NCI-H2029 treated with DMSO at 0.1 percent for 48 hours (cell line): ENCODE measurements at places on chromosomes 11 and 22.

GRCh38 chr11:8586184-8586583, 7.8 kb downstream of the STK33 start:
- DNase-seq: no peak

DNA sequence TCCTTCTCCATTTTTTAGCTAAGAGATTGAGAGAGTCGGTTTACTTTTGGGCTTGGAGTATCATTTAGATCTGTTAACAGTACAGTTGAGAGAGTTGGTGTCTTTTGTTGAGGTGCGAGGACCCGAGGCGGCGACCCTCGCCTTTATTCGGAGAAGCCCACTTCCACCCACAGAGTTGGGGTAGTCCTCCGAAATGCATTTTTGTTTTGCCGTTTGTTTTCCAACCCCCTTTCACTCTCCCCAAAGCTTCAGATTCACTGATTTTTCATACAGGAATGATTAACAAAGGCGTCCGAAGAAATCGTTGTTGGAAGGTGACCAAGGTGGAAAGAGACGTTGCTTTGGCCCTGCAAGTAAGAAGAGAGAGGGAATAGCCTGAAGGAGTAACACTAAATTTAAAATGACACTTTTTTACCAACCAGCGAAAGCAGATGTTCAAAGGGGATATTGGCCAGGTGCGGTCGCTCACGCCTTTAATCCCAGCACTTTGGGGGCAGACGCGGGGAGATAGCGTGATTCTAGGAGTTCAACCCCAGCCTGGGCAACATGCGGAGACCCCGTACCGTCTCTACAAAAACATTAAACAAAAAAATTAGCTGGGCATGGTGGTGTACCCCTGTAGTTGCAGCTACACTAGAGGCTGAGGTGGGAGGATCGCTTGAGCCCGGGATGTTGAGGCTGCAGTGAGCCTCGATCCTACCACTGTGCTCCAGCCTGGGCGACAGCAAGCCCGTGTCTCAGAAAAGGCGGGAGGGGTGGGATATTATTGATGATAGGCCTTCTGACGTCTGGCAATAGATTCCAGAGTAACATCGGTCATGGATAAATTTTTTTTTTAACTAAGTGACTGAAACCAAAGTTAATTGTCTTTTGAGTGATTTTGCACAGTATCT, 899 bp upstream of the RAB30 start:
- no peak for DNase-seq

- DNase-seq: no peak
Measured at GRCh38 chr22:26671317-26672059, 14.1 kb downstream of the MIAT start.

DNA sequence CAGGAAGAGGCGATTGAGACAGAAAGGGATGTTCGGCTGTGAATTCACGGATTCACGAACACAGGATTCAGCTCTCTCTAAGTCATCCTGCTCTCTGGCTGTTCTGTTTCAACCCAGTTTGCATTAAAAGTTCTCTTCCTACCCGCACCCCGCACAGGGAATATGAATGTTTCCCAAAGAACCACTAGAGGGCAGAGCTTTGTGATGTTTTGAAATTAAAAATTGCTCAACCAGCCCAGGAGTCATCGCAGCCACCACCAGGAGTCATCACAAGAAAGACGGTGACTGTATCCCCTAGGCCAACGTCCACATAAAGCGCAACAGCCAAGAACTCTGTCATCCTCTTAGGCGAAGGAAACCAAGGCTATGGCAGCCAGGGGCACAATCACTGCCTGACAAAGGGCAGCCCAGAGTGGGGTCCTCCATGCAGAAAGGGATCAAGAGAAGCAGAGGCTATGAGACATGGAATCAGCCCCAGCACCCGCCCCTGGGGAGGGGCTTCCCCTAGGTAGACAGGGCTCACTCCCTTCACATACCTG, 122.4 kb downstream of the WT1 start:
- no peak for DNase-seq

DNA sequence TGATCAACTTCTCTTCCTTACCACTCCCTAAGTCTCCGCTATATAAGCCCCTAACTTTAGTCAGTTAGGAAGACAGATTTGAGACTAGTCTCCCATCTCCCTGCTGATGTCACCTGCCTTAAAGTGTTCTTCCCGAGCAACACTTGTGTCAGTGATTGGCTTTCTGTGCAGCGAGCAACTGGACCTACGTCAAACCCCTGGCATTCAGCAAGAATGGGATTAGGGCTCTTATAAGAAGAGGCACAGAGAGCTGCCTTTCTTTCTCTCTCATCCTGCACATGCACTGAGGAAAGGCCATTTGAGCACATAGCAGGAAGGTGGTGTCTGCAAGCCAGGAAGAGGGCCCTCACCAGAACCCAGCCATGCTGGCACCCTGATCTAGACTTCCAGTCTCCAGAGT, 116.6 kb upstream of the THY1 start:
- DNase-seq: no peak

GRCh38 chr11:122796128-122796717, 42.1 kb upstream of the CRTAM start:
- peak; percentile 10 for DNase-seq

GRCh38 chr11:22798901-22799300, 30.7 kb downstream of the SVIP start:
- no peak for DNase-seq

DNA sequence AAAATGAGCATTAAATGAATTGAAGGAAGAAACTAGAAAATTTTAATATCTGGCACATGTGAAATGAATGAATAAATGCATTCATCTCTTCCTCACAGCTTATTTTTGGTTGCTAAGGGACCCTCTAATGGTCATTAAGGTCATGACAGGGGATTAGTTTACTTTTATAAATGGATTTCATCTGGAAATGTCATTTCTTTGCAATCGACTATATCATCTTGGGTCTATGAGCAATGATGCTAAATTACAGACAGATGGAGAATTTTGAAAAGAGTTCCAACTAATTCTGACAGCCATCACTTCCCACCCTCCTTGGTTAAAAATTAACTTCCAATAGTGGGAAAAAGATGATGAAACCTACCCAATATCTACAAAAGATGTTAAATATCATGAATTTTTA, 98.0 kb downstream of the KIF18A start:
- DNase-seq: no peak

DNA sequence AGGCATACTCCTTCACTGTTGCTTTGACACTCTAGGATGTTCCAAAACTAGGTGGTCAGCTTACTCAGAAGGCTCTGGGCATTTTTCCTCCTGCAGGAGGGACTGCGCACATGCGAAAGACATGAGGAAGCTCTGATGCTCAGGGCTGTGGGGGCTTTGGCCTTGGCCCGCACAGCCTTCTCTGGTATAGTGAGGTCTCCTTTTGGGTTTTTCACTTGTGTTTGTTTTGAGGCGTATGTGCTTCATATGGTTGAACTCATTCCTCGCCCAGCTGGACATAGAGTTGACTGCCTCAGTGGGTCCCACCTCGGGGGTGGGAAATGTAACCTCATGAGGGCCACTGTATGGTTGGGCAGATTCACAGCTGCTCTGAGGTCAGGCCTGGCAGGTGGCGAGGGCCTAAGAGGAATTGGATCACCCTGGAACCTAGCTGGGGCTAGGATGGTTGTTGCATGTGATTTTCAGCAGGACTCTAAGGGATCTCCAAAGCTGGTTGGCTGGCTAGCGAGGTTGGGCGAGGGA, 63.7 kb downstream of the PTPRJ start:
- no peak for DNase-seq

GRCh38 chr11:28835790-28836189, 727.6 kb downstream of the METTL15 start:
- no peak for DNase-seq

GRCh38 chr22:29306835-29307595, 565 bp downstream of the GAS2L1 start:
- DNase-seq: peak; percentile 14

DNA sequence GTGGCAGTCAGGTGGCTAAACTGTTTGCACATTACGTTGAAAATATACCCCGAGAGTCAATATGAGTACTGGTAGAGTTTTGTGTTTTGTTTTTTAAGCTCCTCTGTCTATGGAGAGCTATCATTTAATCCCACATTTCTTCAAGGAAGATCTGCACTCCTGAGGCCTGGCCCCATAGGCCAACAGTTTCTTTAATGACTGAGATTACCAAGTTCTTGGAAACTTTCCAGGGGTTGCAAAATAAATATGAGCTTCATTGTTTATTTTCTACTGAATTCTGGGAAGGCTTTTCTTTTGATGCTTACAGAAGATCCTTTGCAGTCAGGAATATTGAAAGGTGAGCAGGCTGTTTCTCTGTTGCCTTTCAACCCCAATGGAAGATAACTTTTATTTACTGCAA, 452.0 kb downstream of the JRKL start:
- no peak for DNase-seq

GRCh38 chr11:1310772-1311468, 1.5 kb upstream of the TOLLIP start:
- DNase-seq: no peak

GRCh38 chr22:35150183-35151107, 84.5 kb downstream of the ISX start:
- DNase-seq: no peak

DNA sequence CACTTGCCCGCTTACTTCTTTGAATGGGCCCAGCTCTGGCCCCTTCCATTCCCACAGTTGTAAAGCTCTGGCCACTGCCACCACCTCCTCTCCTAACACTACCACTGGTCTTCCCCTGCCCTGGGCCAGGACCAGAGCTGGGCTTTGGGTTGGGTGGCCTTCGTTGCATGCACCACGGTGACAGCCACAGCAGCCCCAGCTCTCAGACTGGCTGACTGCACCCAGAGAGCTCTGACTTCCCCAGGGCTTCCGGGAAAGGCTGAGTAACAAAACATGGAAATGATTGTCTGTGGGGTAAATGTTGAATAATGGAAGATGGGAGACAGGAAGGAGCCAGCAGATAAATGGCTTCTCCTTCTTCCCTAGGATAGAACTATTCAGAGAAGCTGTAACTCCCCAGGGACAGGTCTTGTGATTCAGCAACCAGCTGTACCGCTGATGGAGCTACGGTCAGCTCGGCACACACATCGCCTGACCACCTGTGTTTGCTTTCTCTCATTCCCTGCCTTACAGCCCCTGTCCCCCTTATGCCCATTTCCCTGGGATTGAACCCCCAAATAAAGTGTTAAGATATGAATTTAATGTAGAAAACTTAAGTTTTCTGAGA, 27.6 kb downstream of the SCN4B start:
- DNase-seq: no peak

DNA sequence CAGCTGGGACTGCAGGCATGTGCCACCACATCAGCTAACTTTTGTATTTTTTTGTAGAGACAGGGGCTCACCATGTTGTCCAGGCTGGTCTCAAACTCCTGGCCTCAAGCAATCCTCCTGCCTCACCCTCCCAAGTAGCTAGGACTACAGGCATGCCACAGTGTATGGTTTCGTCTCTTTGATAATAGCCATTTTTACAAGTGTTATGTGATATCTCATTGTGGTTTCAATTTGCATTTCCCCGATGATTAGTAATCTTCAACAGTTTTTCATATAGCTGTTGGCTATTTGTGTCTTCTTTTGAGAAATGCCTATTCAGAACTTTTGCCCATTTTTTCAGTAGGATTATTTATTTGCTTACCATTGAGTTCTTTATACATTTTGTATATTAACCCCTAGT, 9.0 kb upstream of the MTMR3 start:
- no peak for DNase-seq

DNA sequence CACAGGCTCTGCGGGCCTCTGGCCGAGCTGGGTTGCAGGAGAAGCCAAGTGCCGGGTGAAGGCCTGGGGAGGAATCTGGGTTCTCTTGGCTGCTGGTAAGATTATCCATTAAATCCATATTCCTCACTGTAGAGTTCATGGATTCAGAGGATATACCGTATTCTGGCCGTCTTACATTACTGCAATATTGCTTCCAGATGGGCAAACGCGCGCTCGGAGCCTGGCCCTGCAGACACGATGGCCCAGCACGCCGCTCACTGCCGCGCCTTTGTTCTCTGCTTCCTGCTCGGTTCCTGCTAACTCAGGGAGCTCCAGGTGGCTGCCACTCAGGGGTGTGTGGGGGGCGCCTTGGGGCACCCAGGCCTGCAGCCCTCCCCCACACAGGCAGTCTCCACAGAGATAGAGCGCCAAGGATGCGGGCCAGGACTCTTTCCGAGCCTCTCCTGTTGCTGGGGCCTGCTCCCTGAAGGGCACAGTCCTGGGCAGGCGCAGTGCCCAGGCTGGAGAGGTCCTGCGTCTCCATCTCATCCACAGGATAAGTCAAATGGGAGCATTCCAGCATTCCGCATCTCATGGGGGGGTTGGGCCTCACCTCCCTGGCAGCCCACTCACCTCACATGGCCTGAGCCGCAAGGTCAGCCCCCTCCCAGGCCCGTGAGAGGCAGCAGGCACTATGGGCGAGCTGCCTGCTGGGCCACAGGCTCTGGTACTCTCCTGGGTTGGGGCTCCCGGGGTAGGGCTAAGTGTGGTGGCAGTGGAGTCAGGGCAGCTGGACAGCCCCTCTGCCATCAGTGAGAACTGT, 14.1 kb upstream of the KCNQ1OT1 start:
- DNase-seq: no peak

DNA sequence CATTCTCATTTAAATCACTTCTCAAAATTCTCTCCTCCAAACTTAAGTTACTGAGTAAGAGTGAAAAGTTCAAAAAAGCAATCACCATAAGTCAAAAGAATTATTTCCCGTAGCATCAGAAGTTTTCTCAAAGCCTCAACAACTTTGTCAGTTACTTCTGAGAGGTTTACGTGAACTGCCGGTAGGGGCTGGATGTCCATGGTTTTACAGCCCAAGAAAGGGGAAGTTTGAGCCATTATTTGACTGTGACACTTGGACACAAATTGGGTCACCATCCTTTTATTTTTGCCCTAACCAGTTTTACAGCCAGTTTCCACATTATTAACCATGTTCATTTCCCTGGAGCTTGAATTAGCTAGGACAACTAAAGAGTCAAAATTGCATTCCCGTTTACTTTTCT, 7.5 kb downstream of the POU2AF3 start:
- DNase-seq: no peak

GRCh38 chr22:35663371-35663770, 15.1 kb downstream of the APOL6 start:
- no peak for DNase-seq

DNA sequence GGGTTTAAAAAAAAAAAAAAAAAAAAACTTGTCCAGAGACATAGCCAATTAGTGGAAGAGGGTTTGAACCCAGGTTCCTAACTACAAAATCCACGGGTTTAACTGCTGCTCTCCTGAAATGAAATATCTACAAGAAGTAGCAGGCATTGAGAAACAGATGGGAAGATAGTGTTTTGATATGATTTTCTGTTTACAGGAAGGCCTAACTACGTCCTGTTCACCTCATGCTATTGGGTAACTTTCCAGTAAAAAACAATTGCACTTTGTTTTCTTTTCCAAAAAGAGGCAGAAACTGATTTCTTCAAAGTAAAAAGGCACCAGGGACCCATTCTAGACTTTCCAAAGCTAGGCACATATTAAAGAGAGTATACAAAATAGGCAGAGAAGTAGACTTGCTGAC, 5.9 kb upstream of the C11orf91 start:
- no peak for DNase-seq

DNA sequence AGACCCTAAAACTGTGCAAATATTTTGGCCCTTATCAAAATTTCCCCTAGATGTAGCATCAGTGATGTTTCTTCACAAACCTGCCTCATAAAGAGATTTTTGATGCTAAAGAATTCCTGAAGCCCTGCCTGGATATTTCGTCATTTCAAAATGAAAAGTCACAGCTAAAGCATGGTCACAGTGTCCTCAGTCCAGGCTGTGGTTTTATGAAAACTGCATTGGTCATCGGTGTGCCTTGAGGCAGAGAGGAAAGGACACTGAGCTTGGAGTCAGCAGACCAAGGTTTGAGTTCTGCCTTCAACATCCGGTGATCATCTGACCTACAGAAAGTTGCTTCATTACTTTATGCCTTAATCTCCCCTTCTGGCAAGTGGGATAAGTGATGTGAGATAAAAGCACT, 34.8 kb upstream of the ALKBH3 start:
- DNase-seq: no peak
